ENCODE measurements at places on chromosomes 7 and 10.

- DNase-seq: no peak
These were observed 60.8 kb upstream of the PPIF start for GRCh38 chr10:79286318-79286951.

- no peak for DNase-seq
These were observed 60.1 kb upstream of the ZPBP start for GRCh38 chr7:50153148-50153547.

GRCh38 chr7:76282344-76283253, 19.9 kb upstream of the HSPB1 start:
- DNase-seq: no peak

GRCh38 chr7:101420436-101420835, 57.8 kb downstream of the COL26A1 start:
- DNase-seq: no peak

DNA sequence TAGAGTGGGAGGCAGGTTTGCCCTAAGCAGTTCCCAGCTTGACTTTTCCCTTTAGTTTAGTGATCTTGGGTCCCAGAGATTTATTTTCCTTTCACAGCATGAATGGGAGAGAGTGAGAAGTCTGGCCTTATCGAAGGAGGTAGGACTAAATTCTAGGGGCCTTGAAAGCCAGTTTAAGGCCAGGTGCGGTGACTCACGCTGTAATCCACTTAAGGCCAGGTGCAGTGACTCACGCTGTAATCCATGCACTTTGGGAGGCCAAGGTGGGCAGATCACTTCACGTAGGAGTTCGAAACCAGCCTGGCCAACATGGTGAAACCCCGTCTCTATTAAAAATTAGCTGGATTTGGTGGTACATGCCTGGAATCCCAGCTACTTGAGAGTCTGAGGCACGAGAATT, 392.2 kb downstream of the ACTR3B start:
- DNase-seq: no peak

GRCh38 chr7:5661942-5662341, 119.5 kb downstream of the RNF216 start:
- DNase-seq: no peak

DNA sequence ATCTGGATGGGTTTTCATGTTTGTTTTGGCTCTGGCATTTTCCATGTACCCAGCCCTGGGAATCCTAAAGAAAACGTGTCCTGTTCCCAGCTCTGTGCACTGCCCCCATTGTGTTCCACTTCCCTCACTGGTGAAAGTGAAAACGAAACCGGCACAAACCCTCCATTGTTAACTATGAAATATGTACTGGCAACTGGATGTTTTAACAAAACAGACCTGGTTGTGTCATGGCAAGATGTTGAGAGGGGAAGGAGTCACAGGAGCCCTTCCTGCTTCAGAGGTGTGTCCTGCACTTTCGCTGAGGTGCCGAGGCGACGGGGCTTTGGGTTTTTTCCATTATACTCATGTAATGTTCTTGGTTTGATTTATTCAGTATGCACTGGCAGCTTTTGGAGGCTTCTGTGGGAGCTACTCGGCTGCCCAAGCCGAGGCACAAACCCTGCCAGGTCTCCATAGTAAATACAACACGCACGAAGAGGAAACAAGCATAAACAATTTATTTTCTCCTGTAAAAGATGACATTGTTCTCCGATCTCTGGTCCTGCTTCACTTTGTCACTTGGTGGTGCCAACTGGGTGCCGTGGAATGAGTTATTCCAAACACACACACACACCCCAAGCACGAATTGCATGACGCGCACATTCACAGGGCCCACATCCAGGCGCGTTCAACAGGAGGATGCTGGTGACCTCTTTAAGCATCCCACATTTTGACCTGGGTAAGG, 118.2 kb downstream of the CDK6 start:
- no peak for DNase-seq
